ENCODE measurements at places on chromosomes 2 and 18.

GRCh38 chr2:109237792-109238191 is 108.8 kb downstream of the SH3RF3 start:
- DNase-seq, result no peak

GRCh38 chr2:229273723-229274338 is 2.7 kb upstream of the PID1 start:
- DNase-seq, result peak; percentile 71

DNA sequence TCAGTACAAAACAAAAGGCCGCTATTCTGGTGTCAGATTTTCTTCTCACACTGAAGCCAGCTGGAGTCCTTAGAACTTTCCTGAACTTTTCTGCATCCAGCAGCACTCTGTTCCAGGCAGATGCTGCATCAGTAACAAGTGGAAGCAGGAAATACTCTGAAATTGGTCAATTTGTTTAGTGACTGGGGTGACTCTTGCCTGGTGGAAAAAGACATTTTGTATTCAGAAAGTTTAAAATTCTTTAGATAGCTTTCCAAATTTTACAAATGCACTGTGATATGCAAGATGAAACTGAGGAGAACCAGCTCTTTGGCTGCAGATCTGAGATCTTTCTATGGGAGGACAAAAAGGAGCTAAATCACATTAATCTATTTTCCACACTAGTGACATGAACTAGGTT is 385.7 kb downstream of the NRXN1 start:
- DNase-seq, result no peak

- no peak for DNase-seq
These were observed 160.4 kb upstream of the FOSL2 start for GRCh38 chr2:28232295-28232694.

Data from HTR-8/SVneo (cell line).